ENCODE measurements at places on chromosomes 16 and 17.
A peak's percentile ranks its signal among the peaks of the same experiment; 100 is the strongest.

GRCh38 chr16:17252701-17253100 lies 218.1 kb downstream of the XYLT1 start:
- no peak for DNase-seq

DNA sequence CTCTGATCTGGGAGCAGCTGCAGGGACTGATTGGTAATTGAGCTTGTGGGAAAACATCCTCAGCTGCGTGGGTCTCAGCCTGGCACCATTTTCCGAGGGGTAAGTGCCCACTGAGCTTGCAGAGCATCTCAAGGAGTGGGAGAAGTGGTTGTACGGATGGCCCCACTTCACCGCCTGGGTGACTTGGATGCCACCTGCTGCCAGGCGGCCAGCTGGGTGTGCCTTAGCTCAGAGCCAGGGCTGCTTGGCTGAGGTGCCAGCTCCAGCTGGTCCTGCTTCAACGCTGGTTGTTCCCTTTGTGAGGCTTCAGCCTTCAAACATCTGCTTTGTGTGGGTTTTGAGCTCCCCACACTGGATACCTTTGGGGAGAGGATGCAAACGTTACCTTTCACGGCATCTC lies 482.7 kb upstream of the EEF2KMT start:
- DNase-seq, result no peak

- DNase-seq, result no peak
Measured at GRCh38 chr16:84881702-84882521, 62.1 kb downstream of the CRISPLD2 start.

DNA sequence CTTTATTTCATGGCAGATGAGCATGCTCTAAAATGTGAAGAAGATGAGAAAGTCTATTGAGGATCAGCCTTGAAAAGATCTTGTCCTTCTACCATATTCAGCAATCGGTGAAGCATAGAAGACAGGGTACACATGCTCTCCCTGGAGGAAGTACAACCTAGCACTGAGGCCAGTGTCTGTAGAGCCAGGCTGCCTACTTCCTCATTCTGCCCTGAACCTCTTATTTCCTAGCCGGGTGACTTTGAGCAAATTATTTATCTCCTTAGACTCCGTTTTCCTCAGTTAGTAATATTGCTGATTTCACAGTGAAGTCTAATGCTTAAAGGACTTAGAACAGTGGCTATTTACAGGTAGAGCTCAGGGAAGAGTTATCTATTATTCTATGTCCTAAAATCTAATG lies 58.4 kb downstream of the TMEM100 start:
- DNase-seq, result no peak

DNA sequence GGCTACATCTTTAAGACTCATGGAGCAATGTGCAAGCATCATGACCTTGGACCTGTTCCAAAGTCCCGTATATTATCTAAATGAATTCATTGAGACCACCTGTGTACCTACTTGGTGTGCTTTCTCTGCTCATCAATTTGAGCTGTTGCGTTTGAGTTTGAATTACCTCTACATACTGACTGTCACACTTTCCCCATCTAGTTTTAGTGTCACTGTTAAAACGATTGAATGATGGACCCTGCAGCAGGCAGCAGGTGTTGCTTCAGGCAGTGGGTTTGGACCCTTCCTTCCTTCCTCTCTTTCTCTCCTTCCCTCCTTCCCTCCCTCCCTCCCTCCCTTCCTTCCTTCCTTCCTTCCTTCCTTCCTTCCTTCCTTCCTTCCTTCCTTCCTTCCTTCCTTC lies 33.9 kb upstream of the ZKSCAN2 start:
- no peak for DNase-seq

DNA sequence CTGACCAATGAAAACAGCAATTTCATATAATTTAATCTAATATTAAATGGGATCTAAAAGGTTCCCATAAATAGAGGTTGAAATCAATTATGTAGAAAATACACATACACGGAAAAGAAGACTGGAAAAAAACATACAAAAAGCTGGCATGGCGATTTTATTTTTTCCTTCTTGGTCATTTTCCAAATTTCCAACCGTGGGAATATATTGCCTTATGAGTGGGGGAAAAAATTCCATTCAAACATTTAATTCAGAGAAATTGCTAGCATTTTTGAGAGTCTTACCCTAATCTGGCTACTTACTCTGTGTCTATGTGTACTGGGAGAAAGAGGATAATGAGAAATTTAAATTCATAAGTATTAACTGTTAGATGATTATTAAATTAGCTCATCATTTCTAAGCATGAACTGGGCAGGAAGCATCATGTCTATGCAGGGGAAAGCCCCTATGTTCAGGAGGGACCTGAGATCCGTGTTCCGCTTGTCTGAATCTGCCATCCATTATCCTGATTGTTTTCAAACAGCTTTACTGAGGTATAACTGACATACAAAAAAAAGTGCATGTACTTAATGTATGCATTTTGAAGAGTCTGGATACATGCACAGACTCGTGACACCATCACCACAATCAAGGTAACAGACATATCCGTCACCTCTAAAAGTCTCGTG lies 145.2 kb downstream of the XYLT1 start:
- no peak for DNase-seq

DNA sequence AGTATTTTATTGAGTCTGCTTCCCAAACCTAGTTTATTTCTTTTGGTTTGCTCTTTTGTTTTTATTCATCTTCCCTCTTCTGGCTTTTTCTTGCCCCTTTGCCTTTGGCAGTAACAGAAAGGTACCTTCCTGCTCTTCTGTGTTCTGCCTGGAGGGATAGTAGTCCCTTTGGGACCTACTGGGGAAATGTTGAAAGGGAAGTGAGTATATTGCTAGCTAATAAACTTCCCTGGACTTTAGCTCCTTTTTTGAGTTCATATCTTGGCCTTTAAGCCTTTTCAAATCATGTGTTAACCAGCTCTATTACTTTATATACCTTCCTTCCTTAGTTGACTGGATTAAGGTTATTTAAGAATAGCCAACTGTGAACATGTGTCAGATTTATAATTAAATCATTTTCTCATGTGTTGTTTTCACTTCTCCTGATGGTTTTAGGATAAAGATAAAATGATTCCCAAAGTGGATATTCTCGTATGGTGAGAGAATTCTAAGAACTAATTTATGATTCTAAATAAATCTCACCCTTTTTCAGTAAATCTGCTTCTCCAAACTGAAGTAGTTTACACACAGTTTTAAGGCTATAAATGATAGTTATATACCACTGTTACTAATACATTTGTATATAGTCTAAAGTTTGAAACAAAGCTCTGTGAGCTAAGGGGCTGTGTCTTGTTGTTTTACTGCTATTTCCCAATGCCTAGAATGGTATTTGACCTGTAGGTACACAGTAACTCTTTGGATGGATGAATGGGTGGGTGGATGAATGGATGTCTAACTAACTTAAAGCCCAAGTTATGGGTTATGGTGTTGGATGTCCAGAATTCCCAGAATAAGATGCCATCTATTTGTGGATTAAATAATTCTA lies 45.7 kb downstream of the OMG start:
- no peak for DNase-seq

DNA sequence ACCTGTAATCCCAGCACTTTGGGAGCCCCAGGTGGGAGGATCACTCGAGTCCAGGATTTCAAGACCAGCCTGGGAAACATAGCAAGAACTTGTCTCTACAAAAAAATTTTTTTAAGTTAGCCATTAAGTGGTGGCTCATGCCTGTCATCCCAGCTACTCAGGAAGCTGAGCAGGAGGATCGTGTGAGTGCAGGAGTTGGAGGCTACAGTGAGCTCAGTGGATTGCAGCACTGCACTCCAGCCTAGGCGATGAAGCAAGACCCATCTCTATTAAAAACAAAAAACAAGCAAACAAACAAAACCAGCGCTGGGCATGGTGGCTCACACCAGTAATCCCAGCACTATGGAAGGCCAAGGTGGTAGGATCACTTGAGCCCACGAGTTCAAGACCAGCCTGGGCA lies 38.0 kb downstream of the HEATR3 start:
- no peak for DNase-seq

GRCh38 chr17:45578516-45579455 lies 88.3 kb upstream of the PLEKHM1 start:
- no peak for DNase-seq

DNA sequence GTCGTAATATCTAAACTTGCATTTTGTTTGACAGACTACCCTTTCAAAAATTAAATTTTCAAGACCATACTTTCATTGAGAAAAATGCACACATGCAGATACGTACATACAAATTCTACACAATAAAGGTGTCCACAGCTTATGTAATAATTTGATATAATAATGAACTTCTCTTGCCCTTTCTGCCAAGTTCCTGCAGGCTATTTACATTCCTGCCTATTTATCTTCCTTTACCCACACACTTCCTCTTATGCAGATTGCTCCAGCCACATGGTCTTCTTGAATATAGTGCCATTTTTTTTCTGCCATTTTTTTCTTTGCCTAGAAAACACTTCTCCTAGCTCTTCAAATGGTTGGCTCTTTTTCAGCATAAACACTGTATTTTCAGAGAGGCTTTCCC lies 826.9 kb upstream of the CDH8 start:
- DNase-seq, result no peak

- DNase-seq, result no peak
Measured at GRCh38 chr16:30068750-30069610, 3.4 kb downstream of the ALDOA start.

- no peak for DNase-seq
Measured at GRCh38 chr17:40326832-40327199, 17.8 kb downstream of the RARA start.

DNA sequence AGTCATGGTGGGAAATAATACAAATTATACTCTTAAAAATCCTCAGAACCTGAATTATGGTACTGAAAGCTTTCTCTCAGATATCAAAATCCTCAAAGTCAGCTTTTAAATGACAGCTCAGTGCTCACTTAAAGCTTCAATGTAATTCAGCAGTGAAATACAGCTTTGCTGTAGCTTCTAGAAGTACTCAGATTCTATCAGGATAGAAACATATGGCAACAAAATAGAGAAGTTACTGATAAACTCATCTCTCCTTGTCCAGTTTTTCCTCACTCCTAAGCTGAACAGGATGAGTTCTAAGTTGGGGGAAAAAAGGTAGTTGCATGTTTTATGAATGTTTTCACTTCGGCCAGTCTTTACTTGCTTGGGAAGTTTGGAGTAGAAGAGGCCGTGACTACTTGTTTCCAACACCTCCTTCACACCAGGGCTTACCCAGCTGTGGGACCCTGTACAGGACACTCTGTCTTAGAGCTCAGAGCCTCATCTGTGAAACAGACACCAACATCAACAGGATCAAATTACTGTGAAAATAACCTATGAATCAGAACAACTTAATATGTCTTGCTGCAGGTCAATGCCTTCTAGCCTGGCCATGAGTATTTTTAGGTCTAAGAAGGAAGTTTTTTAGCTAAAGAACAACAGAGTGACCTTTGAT lies 30.2 kb downstream of the OGFOD1 start:
- no peak for DNase-seq

DNA sequence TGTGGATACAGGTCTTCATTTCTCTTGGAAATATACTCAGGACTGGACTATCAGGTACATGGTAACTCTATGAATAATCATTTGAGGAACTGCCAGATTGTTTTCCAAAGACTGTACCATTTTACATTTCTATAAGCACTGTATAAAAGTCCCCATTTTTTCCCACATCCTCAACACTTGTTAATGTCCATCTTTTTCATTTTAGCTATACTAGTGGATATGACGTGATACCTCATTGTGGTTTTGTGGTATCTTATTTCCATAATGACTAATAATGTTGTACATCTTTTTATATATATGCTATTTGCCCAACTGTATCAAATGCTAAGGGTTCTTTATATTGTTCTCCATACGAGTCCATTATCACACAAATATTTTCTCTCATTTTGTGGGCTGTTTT lies 22.9 kb downstream of the NUP88 start:
- no peak for DNase-seq

- DNase-seq, result no peak
Measured at GRCh38 chr16:27977966-27978365, 85.5 kb downstream of the GSG1L start.

DNA sequence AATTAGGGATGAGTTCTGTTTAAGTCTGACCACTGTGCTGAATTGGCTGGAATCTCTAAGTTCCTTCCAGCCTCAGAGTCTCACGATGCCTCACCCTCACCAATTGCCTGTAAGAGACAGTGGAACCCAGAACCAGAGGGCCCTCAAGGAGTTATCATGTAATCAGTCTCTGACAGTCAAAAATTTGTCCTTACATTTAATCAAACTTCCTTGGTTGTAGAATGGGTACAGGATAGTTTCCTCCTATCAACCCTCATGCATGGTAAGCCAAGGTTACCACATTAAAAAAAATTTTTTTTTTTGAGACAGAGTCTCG lies 83.2 kb downstream of the CDK5R1 start:
- no peak for DNase-seq

- no peak for DNase-seq
Measured at GRCh38 chr16:78494105-78494504, 394.7 kb downstream of the WWOX start.

- no peak for DNase-seq
Measured at GRCh38 chr16:57723170-57723569, 12.4 kb upstream of the KATNB1 start.

GRCh38 chr16:5845046-5845445 lies 747.5 kb upstream of the EEF2KMT start:
- no peak for DNase-seq

DNA sequence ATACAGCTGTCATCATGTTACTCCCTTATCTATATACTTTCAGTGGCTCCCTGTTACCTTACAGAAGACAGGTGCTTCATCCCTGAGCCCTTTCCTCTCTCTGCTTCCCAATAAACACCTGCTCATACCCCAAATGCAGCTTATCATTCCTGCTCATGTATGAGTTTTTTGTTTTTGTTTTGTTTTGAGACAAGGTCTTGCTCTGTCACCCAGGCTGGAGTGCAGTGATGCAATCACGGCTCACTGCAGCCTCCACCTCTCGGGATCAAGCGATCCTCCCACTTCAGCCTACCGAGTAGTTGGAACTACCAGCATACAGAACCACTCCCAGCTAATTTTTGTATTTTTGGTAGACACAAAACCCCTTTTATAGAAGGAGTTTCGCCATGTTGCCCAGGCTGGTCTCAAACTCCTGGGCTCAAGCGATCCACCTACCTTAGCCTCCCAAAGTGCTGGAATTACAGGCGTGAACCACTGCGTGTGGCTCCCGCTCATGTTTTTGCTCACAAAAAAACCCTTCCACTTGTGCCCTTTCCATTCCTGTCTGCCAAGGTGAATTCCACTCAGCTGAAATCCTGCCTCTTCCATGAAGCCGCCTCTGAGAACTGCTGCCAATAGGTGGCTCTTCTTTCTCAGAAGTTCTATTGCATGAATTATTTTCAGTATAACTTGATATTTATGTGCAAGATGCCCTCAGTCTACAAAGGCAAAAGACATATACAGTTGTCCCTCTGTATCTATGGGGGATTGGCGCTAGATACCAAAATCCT lies 7.9 kb upstream of the RNF157 start:
- DNase-seq, result peak; percentile 51

DNA sequence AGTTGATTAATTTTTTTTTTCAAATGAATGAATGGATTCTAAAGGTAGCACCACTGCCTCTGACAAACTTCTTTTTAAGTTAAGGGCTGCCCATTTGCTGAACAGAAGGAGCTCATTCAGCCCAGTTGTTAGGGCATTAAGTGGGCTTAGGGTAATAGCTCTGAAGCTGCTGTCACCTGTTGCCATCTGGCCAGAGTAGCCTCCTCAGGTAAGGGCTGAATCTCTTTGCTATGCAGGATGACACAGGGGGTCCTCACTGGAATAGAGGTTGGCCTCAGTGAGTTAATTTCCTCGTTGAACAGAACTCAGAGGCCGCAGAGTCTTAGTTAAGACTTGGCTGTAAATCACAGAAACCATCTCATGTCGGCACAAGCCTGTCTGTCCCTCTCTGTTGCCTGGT lies 232.8 kb downstream of the CCDC182 start:
- no peak for DNase-seq

- DNase-seq, result no peak
Measured at GRCh38 chr17:59415397-59415796, 83.9 kb downstream of the YPEL2 start.

All from T47D (cell line).